ENCODE measurements at places on chromosomes 5 and 9.

- no peak for DNase-seq
Observed at GRCh38 chr9:128702949-128703615, 779 bp downstream of the PKN3 start.

- DNase-seq: no peak
Observed at GRCh38 chr9:19828576-19829109, 39.8 kb upstream of the SLC24A2 start.

DNA sequence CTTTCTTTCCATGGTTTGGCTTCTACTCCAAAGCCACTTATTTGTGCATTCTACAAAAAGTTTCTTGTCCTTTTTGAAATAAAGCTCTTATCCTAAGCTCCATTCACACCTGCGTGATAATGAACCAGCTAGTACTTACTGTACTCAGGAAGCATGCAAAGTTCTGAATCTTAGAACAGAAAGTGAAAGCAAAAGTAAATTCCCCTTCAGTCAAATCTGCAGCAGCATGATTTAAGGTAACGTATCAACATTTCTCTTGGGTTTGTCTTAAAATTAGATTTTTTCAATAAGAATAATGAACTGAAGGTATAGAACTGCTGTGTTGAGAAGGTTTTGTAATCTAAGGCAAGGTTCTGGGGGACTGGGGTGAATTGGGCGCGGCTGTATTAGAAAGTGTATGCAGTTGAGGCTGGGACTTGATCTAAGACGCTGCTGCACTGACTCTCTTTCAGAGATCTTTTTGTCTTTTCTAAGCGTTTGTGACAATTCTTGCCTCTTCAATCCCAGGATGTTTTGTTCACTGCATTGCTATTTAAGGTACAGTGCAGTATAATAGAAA lies at the start of gene ERAP2:
Gene ERAP2, plus strand, starts transcription at position 209 of the 559 bp plus-strand sequence. CDS start 3,186 bp downstream, outside the sequence.
- no peak for DNase-seq

DNA sequence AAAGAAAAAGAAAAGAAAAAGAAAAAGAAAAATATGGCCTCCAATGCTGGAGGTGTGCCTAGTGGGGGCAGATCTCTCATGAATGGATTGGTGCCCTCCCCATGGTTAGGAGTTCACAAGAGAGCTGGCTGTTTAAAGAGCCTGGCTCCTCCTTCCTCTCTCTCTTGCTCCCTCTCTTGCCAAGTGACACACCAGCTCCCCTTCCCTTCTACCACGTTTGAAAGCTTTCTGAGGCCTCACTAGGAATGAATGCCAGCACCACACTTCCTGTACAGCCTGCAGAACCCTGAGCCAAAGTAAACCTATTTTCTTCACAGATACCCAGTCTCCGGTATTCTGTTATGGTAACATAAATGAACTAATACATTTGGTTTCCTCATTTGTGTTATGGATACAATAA lies 14.4 kb upstream of the GALNT10 start:
- DNase-seq: no peak

- DNase-seq: no peak
Observed at GRCh38 chr5:135608761-135609443, 30.1 kb upstream of the CXCL14 start.

- DNase-seq: no peak
Observed at GRCh38 chr5:140802781-140803271, 2.0 kb downstream of the PCDHA3 start.

GRCh38 chr5:157721159-157721558 lies 10.1 kb upstream of the THG1L start:
- no peak for DNase-seq

DNA sequence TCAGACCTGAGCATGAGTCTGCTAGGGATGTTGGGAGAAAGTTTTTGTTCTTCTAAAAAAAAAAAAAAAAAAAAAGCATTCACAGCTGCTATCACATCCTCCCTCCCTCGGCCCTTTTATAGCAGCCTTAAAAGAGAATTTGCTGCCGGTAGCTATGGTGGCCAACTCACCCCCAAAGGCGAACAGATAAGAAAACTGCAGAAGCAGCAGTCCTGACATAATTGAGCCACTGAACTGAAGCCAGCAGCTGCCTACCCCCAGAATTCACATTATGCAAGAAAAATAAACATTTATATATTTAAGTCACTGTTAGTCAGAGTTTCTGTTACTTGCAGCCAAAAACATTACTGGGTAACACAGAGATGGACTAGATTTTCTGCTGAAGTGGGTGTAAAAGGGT lies 124.3 kb upstream of the SMARCA2 start:
- DNase-seq: no peak

DNA sequence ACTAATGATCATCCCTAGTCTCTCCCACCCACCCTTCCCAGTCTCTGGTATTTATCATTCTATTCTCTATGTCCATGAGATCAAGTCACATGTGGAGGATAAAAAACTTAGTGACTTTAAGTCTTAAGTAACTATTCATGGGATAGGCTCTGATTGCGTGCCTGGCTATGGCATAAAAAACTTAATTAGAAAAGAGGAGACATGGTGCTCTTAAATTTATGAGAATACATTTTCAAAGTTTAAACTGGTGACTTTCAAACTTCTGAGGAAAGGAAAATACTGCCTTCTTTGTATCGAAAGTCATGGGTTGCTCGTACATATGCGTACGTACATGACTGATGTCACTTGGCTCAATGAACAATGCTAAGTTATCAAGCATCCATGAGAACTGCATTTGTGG lies 18.2 kb upstream of the TYRP1 start:
- DNase-seq: no peak

GRCh38 chr9:74528207-74528606 lies 31.1 kb downstream of the RORB start:
- no peak for DNase-seq

DNA sequence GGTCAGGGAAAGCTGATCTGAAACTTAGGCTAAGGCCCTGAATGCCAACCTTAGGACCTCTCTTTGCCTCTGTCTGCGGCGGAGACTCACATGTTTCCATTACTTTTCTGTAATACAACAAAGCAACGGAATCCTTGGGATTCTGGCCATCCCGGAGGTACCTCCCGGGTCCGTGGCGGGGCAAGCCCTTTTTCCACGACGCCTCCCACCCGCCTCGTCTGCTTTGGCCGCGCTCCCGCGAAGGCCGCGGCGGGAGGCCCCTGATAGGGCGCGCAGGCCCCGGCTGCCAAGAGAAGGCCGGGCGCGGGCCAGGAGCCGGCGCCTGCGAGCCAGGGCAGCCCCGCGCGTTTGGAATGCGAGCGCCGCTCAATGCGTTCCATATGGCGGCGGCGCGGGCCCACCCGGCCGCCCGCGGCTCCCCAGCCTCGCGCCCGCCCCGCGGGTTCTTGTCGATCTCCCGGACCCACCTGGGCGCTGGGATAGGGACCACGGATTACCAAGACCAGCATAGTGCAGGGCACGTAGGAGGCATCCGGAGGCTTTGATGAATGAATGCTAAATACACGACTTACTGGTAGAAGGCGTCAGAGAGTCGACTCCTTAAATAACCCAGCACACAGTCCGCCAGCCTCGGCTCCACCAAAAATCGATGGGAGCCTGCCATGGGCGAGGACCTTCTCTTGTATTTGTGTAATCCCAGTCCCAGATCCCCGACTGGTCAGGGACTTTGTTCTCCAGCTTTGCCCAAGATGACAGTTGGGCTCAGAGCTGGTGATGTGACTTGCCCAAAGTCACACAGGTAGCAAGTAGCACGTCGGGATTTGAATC lies 17.5 kb upstream of the PHF19 start:
- no peak for DNase-seq

DNA sequence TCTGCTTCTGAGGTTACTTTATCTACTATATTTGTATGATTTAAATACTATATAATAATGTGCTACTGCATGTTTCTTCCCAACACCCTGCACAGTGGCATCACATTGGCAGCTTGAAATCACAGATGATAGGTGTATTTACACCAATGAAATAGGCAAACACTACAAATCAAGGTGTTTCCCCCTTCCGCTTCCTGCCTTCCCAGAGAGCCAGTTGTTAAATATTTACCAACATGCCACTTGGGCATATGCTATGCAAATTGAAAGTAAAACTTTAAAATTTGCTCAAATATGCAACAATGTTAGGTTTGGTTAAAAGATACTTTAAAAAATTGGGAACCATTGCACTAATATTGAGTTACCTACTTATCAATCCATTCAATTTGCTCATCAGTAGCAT lies 58.2 kb upstream of the SMARCA2 start:
- no peak for DNase-seq

- DNase-seq: peak; percentile 28
Observed at GRCh38 chr5:142145106-142145900, 36.7 kb downstream of the NDFIP1 start.

DNA sequence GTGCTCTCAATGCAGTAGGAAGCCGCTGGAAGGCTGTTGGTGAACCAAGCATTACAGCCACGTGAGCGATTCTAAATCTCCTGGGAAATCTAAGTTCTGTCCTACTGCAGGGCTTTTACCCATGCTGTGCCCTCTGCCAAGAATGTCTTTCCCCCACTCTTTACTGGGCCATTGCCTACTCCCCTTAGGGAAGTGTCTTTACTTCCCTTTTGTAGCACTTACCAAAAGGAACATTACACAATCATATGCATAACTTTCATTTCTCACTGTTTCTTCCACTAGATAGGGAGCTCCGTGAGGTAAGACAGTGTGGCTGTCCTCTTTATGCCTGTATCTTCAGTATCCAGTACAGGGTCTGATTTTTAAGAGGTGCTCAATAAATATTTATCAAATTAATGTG lies 241.7 kb upstream of the NR4A3 start:
- DNase-seq: no peak

DNA sequence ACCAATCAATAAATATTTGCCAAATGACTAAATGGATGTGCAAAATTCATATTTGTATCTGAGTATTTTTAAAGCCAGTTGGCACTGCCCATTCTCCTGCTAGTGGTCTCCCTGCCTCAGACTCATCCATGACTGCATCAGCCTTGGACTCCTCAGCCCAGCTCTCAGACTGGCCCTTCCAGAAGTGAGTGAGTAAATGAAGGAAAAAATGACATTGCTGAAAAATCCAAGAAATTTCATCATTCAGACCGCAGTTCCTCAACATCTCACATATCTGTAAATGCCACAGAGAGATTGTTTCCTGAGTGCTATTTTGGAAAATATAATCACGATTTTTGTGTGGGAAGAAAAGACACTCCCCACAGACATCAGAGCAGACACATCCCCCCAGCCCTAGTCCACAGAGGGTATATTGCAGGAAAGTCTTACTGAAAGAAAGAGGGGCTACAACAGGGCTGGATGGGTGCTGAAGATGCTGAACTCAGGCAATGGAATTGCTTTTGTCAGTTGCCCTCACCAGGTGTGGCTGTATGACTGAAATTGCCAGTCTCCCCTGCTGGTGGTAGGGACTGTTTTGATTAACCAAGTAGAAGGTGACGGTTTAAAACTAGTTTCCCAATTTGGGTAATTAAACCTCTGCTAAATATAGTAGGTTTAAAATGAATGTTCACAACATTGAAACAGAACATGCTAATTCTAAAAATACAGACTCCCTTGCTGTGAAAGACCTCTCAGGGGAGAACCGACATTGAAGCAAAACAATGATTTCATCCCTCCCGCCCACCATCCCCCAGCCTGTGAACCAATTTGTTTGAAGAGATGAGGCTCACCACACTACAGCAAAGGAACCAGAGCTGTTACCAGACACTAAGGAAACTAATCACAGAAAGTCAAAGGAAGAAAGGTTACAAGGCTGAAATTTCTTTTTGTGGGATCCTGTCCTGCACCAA lies 158.8 kb downstream of the DEPDC1B start:
- no peak for DNase-seq

DNA sequence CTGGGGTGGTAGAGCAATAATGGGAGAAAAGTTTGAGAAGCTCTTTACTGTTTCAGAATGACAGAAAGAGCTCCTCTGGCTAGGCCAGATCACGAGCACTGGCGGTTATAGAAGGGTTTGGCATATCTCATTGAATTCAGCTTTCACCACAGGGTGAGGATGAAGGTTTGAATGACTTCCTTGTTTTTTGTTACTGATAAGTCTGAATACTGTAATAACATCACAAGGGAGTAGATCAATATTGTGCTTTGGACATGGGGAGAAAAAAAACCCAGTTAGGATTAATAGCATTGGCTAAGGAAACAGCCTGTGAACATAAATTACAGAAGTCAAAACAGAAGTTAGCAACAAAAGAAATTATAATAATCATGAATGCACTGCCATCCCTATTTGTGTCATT lies 9.4 kb downstream of the PHAX start:
- DNase-seq: no peak

GRCh38 chr9:129237164-129237611 lies 59.1 kb upstream of the IER5L start:
- peak; percentile 27 for DNase-seq

DNA sequence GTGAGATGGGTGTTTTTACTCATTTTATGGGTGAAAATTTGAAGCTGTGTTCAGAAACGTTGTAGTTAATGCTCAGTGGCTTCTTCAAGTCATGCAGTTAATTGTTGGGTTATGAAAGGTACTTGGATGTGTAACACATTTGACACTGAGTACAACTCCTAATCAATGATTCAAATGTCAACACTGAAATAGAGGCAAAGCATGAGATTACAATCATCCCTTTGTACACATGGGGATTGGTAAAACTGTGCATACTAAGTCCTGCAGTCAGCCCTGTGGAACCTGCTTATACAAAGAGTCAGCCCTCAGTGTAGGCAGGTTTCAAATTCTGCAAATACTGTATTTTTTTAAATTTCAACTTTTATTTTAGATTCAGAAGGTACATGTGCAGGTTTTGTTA lies 3.3 kb downstream of the ABLIM3 start:
- no peak for DNase-seq

DNA sequence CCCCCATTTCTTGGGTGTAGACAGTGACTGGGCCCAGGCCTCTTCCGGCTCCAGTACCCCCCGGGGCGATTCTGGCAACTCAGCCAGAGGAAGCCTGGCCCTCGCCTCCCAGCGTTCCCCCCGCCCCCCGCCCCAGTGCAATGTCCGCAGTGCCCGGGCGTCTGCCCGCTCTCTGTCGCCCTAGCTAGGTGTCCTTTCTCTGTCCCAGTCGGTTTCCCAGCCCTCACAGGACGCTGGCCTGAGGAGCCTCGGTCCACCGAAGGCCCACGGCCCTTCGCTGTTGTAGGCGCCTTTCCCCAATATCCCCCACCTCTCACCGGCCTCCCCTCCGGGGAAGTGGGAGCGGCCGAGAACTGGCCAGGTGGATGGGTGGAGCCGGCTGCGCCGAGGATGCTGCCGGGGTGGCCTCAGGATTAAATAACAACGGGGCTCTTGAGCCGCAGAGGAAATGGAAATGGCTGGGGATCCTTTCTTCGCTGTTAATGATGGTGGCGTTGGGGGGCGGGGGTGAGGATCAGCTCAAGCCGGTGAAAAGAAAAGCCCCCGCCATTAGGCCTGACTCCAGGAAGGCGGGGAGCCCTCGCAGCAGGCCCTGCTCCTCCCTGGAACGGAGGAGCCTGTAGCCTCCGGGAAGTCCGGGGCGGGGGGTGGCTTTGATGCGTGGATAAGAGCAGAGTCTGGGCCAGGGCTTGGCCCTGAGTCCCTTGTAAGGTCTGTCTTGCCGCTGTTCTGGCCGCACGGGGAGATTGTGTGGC lies 1.1 kb upstream of the SPRY4 start:
- no peak for DNase-seq

DNA sequence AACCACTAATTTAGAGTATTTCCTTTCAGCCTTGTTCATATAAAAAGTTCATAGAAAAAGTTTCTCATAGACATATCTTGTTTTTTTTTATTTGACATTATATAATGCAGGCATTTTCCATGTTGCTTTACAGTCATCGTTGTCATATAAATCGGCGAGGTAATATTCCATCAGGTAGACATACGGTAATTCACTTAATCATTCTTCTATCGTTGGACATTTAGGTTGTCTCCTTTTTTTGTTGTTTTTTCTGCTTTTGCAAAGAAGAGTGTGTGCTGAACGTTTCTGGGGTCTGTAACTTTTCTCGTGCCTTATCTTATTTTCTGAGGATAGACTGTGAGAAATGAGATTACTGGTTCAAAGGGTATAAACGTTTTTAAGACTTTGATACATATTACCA lies 283.6 kb downstream of the ARHGAP26 start:
- DNase-seq: no peak

Measured in activated T-helper 9 cell treated with anti-CD3 and anti-CD28 coated beads, Interleukin-2, amount 50 U/mL, for 16 hours (primary cell).